GM23248 (cell line): ENCODE measurements at places on chromosomes 7 and 10. TPM values are rescaled to one million over a fixed set of nuclear protein-coding genes. Genes with fewer than 3 reads are reported as not detected.

DNA sequence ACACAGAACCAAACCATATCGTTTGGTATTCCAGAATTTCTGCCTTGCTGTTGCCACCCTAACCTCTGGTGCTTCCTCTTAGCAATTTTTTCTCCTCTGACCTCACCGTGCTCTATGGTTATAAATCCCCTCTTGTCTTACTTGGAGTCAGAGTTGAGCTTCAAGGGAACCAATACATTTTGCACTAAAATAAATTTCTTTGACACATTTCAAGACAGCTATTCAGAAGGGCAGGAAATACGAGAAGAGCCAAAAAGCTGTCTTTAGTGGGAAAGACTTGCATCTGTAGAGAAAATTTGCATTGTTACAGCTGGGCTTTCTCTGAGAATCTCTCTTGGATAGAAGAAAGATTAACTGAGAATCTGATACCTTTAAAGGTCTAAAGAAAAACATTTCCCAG, 14.5 kb upstream of the AKR1C2 start:
- H3K36me3 ChIP-seq: no peaks in the 10 kb centered on the region
- no peaks in the 10 kb centered on the region for H3K27me3 ChIP-seq
- H3K27ac ChIP-seq: peak overlapping the region; percentile 63; the same call in 1 of the 2 replicates
- DNase-seq: no peak

GRCh38 chr7:147803606-147804005, 787.0 kb upstream of the C7orf33 start:
- no peak overlapping the region for H3K4me3 ChIP-seq
- no peaks in the 10 kb centered on the region for H3K36me3 ChIP-seq
- H3K4me1 ChIP-seq: no peaks in the 10 kb centered on the region
- DNase-seq: no peak
- no peak overlapping the region for H3K27ac ChIP-seq

DNA sequence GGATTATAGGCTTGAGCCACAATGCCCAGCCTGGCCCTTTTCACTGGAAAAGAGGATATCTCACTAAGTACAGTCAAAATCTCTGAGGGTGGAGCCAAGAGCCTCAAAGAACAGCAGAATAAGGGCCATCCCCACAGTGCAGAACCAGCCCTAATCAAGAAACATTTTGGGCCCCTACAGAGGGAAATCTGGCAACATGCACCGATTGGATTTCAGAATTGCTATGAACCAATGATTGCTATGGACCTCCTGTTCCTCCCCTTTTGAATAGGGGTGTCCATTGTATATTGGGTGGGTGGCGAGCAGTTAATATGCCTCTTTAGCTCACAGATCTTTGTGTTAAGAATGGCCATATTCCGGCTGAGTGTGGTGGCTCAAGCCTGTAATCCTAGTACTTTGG, 42.7 kb downstream of the SKIDA1 start:
- no peak for DNase-seq
- H3K4me1 ChIP-seq: no peaks in the 10 kb centered on the region
- H3K4me3 ChIP-seq: no peak overlapping the region

FXYD4 gene
- total RNA-seq: not detected in 2 replicates

DNA sequence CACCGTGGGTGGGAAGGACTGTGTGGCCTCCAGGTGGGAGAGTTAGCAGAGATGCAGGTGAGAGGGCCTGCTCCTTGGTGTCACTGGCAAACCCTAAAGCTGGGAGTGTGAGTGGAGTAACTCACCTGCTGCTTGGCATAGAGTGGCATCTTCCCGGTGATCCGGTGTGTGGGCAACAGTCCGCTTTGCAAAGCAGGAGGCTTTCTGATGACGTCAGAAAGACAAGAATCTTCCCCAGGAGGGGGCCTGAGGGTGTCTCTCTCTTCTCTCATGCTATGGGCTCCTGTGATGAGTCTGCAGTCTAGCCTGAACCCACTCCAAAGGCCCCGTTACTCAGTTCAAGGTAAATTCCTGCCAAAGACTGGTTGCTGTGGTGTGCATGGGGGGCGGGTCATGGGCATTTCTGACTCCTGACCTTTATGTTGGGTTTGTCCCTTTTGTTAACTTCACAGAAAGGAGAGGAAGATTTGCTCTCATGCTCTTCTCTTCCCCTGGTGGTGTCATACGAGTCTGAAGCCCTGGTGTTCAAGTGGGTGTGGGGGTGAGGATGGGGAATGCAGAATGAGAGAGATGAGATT, 187.9 kb downstream of the GATA3 start:
- H3K27me3 ChIP-seq: no peaks in the 10 kb centered on the region
- H3K27ac ChIP-seq: no peak overlapping the region
- no peaks in the 10 kb centered on the region for H3K4me1 ChIP-seq
- DNase-seq: no peak

AHCYL2 gene
- total RNA-seq: 8.9 and 9.5 TPM in 2 replicates

FOXP2 gene
- 1.3 and 5.0 TPM in 2 replicates for total RNA-seq

DNA sequence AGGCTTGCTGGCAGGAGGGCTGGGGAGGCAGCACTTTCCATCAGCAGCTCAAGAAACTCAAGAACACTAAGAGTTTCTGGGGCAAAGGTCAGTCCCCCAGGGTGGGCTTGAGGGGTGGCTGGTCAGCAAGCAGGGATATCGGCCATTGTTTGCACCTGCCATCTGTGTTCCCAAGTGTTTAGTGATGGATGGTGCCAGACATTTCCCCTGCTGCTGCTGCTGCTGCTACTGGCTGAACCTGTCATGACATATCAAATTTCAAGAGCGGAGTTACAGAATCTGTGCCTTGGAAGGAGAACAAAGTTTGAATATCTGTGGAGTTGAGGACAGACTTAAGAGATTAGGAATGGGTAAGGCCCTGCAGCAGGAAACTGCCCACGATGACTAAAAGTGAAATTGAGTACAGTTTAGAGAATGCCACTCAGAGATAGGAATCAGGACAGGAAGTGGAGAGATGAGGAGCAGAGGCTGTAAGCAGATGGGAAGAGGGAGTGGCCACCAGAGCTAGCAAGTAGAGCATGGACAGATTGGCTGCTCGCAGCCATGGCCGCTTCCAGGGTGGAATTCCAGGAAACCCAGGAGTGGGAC, 39.2 kb upstream of the PPP1R3C start:
- H3K4me3 ChIP-seq: peak overlapping the region; percentile 19
- H3K27ac ChIP-seq: peak overlapping the region; percentile 9; the same call in 1 of the 2 replicates
- DNase-seq: peak; percentile 75
- no peaks in the 10 kb centered on the region for H3K27me3 ChIP-seq
- no peaks in the 10 kb centered on the region for H3K36me3 ChIP-seq
